Fibroblast of the conjunctiva (primary cell): ENCODE measurements at places on chromosomes 3 and 15.

GRCh38 chr15:63243101-63243500, 34.3 kb upstream of the APH1B start:
- DNase-seq, result peak; percentile 74

DNA sequence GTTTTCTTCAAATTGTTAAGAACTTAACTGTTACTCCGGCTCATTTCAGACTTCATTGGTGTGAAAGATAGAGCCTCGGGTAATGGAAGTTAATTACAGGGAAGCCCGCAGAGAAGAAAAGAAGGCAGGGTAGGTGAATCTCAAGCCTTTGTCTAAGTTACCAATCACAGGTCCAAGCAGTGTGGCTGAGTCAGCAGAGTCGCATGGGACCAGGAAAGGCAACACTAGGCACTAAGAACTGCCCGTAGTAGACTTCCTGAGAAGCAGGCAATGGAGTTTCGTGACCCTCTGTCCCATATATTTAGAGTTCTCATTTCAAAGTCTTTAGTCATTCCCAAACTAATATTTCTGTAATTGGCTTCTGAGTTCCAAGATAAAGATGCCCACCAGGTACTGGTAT, 122.9 kb upstream of the STT3B start:
- no peak for DNase-seq

DNA sequence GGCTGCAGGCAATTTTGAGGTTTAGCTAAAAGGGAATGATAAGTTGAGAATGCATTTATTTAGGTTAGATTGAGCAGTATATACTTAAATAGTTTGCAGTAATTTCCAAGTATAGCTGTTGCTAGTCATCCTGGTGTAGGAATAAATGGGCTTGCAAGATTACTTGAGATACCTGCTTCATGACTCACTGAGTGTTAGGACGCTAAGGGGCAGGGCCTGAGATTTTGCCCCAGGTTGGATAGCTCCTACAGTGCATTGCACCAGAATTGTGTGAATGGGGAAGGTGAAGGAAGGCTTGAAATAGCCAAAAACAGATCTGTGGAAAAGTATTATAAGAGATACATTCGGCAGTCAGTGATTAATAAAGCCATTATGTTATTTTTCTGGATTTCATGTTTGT, 72.8 kb downstream of the KCNH8 start:
- DNase-seq, result no peak

DNA sequence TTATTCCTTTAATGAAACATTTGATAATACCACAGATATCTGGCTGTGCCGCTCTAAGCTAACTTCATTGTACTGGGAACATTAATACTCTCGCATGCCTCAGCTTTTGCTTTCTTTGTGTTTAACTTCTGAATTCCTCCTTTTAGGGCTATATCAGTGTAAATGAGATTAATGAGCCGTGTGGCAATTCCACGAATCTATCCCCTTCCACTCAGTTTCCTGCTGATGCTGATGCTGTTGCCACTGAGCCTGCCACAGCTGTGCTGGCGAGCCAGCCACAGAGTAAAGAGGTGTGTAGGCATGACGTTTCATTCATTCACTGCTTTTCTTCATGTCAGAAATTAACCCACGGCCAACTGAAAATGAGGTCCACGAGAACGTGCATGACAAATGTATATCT, 30.0 kb upstream of the ABHD10 start:
- no peak for DNase-seq

DNA sequence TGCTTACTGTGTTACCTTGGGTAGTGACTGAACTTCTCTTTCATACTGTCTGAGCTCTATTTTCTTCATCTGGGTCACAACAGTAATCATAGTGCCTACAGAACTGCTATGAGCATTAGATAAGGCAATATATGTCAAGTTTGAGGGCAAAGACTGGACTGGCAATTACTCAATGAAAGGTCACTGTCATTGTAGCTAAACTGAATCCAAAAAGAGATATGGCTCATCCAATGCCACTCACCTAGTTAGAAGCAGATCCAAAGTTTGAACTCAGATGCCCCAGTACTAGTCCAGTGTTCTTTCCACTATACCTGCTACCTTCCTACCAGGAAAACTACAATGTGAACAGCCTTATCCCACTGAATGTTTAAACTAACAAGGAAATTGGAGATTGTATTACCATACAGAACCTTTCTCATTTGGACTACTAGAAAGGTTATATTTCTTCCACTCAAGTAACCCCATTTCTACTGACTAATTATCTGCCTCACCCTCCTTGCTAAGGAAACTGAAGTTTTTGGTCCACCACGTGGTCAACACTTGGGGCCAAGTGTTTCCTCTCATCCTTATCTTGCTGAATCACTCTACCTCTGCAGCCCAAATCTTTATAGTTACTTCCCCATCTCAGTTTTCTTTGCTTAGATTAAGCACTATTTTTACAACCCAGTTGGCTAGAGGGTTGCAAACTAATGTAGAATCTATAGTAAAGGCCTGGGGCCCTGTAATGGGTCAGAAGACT, 202.3 kb upstream of the LPP start:
- no peak for DNase-seq

DNA sequence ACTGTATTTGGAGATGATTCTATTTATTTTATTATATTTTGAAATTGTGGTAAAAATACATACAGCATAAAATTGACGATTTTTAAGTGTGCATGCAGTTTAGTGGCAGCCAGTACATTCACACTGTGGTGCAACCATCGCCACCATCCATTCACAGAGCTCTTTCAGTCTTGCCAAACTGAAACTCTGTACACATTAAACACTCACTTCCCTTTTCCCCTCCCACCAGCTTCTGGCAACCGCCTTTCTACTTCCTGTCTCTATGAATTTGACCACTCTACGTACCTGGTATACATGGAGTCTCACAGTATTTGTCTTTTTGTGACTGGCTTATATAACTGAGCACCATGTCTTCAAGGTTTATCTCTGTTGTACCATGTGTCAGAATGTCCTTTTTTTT, 303.3 kb upstream of the ATP10A start:
- DNase-seq, result no peak

- no peak for DNase-seq
Measured at GRCh38 chr3:125401402-125401801, 26.3 kb upstream of the ZNF148 start.

- no peak for DNase-seq
Measured at GRCh38 chr15:90765531-90765930, 48.4 kb downstream of the BLM start.

DNA sequence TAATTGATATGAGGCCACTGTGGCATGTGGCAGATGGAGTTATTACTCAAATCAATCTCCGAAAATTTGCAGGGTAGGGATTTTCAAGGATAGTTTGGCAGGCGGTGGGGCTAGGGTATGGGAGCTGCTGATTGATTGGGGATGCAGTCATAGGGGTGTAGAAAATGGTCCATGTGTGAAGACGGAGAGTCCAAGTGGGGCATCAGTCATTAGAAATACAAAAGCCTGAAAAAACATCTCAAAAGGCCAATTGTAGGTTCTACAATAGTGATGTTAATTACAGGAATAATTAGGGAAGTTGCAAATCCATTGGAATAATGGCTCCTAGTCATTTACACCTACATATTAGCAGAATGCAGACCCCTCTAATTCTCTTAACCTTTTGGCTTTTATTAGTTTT, 4.9 kb downstream of the LEKR1 start:
- DNase-seq, result no peak
